ENCODE measurements at places on chromosomes 11 and 22.

GRCh38 chr11:91041626-91042025 lies 818.8 kb upstream of the CHORDC1 start:
- DNase-seq, result no peak

DNA sequence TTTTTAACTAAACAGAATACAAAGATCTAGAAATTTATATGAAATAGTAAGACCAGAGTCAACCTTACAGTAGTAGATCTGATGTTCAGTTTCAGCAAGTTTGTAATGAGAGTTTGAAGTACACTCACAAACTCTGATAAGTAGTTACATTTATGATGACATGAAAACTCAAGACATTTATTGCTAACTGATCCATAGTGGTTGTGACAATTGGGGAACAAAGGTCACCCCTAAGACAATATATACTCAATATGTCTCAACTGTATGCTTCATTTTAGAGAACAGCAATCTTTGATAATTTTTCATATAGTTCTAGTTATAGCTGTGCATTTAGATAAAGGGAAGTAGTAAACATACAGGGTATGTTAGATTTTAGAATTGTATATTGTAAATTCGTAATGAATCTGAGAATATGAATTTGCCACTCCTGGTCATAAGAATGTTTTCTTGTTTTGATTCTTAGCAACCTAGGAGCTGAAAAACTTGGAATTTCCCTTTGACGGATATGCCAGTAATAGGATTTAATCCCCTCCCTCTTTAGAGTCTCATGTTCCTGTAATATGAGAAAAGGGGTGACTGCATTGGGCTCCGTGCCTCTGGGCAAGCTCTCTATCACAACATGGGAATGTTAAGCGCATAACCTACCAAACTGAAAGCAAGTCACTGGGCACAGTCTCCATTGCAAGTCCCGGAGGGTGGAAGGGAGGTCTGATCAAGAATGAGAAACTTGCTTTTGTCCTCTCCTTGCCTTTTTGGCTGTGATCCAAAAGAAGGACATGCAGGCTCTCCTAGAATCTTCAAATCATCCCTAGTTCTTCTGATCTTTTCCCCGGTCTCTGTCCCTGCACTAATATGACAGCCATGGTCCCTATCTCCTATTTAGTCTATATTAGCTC lies 11.4 kb downstream of the OR10D3 start:
- DNase-seq, result no peak

GRCh38 chr11:96043291-96043690 lies 119.4 kb upstream of the MTMR2 start:
- DNase-seq, result no peak

GRCh38 chr11:26743622-26744021 lies 21.8 kb upstream of the SLC5A12 start:
- DNase-seq, result no peak

- DNase-seq, result no peak
Observed at GRCh38 chr22:19789828-19790227, 29.2 kb downstream of the TBX1 start.

GRCh38 chr11:32893343-32894148 lies 935 bp downstream of the QSER1 start:
- DNase-seq, result peak; percentile 51

DNA sequence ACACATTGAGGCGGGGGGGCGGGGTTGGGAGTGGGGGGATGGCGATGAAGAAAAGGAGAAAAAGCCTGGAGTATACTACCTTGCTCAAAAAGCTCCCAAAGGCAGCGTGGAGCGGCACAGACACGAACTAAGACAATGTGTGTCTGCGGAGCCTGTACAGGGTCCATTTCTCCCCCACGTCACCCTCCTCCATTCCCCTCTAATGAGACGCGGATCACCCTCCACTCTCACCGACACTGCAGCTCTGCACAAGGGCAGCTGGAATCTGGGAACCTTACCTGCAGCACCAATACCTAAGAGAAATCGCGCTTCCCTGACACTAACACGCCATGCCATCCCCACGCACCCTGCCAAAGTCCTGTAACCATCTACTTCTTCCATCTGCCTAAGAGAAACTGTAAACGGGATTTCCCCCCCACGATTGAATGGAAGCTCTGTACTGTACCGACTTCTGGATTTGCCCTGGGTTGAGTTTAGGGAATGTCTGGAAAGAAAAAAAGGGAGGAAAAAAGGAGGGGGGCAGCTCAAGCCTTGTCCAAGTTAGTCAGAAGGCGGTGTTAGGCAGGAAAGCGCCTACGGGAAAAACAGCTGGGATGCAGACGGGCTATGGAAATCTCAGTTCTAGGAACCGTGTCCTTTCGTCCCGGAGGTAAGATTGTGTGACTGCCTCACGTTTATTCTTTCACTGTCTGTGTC lies 125.7 kb upstream of the C11orf58 start:
- DNase-seq, result no peak

GRCh38 chr11:20459865-20460264 lies 72.3 kb downstream of the PRMT3 start:
- no peak for DNase-seq

- DNase-seq, result no peak
Observed at GRCh38 chr11:40286137-40286536, 1173.3 kb downstream of the LRRC4C start.

DNA sequence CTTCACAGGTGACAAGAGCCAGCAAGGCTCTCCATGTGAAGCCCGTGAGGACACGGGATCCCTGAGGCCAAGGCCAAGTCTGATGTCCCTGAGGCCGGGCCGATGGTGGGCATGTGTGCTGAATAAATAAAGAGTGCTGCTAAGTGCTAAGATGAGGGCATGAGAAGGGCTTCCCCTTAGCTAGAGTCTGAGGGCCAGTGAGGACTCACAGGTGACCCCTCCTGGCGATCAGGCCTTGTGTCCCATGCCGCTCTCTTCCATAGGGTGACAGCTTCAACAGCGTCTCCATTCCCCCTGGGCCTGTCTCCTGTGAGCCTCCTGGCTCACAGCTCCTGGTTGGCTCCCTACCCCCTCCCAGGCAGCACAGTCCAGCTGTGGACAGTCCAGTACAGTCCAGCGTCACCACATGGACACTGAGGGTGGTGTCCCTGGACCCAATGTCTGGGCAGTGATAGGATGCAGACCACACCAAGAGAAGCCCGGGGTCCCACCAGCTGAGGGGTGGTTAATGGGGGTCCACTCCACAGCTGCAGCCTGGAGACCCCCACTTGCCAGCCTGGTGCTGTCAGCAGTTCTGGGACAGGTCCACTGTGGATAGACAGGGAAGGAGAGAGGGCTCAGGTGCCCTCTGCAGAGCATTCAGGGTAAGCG lies 1033.2 kb downstream of the TBC1D22A start:
- no peak for DNase-seq

DNA sequence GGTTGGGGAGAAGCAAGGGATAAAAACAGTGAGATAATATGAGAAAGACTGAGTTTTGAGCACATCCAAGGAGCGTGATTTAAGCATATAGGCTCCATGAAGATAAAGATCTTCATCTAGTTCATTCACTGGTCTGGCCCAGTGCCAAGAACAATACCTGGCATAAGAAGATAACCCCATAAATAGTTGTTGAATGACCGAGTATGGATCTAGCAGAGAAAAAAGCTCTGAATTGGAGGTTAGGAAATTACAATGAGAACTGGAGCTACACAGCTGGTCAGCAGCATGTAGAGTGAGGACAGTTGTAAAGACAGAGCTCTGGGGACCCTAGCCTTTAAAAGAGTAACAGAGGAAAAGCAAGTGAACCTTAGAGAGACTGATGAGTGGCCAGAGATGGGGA lies 33.0 kb upstream of the PAK1 start:
- no peak for DNase-seq

- no peak for DNase-seq
Observed at GRCh38 chr11:103295704-103296103, 186.5 kb downstream of the DYNC2H1 start.

- no peak for DNase-seq
Observed at GRCh38 chr11:11512090-11512489, 109.7 kb downstream of the GALNT18 start.

DNA sequence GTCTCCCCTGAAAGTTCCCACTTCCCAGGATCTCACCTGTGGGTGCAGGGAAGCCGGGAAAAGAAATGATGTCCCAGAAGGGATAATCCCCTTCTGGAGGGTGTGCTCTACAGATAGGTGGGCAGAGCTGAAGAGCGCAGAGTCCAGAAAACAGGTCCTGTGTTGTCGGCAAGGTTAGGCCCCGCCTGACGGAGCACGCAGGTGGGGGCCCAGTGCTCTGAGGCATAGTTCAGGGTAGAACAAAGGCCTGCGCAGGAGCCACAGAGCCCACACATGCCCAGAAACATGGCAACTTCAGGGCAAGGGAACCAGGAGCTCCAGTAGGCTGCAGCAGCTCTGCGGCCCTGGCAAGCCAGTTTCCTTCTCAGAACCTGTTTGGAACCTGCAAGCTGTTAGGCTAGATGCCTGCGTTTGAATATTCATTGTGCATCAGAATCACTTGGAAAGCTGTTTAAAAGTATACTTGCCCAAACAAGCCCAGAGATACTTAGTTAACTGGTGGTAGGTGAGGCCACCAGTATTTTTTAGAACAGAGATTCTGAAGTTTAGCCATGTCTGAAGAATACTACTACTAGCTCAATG lies 386.6 kb downstream of the BUD13 start:
- DNase-seq, result no peak

DNA sequence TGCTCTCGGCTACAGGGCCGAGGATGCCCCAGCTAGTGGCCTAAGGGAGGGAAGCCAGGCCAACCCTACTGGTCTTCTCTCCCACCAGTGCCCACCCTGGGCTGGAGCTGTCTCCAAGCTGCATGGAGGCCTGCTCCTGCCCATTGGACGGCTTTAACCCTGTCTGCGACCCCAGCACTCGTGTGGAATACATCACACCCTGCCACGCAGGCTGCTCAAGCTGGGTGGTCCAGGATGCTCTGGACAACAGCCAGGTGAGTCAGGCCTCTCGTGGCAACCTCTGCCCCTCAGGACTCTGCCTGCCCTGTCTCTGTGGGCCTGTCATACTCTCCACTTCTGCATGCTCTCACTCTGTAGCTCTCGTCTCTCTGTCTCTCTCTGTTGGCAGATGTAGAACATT lies 44.1 kb upstream of the TPBGL start:
- no peak for DNase-seq

DNA sequence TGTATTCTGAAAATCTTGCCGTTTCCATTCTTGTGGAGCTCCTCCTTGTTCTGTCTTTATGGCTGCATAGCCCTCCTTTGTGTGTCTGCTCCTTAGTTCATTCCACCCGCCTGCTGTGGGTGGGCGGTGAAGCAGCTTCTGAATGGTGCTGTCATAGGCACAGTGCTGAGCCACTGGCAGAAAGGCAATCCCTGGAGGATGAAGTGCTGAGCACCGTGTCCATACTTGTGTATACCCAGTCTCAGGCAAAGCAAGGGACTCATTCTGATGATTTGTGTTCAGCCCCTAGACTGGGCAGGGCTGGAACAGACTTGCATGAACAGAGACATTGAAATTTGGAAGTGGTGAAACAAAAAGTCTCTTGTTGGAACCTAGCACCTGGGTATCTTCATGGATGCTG lies 134.9 kb downstream of the MYO18B start:
- no peak for DNase-seq

- DNase-seq, result no peak
Observed at GRCh38 chr11:19020831-19021230, 39.7 kb downstream of the MRGPRX2 start.

GRCh38 chr22:22752556-22753477 lies 108.4 kb downstream of the GGTLC2 start:
- no peak for DNase-seq

GRCh38 chr11:26841818-26842473 lies 120.1 kb upstream of the SLC5A12 start:
- DNase-seq, result no peak

GRCh38 chr11:41301023-41301422 lies 158.4 kb downstream of the LRRC4C start:
- no peak for DNase-seq

DNA sequence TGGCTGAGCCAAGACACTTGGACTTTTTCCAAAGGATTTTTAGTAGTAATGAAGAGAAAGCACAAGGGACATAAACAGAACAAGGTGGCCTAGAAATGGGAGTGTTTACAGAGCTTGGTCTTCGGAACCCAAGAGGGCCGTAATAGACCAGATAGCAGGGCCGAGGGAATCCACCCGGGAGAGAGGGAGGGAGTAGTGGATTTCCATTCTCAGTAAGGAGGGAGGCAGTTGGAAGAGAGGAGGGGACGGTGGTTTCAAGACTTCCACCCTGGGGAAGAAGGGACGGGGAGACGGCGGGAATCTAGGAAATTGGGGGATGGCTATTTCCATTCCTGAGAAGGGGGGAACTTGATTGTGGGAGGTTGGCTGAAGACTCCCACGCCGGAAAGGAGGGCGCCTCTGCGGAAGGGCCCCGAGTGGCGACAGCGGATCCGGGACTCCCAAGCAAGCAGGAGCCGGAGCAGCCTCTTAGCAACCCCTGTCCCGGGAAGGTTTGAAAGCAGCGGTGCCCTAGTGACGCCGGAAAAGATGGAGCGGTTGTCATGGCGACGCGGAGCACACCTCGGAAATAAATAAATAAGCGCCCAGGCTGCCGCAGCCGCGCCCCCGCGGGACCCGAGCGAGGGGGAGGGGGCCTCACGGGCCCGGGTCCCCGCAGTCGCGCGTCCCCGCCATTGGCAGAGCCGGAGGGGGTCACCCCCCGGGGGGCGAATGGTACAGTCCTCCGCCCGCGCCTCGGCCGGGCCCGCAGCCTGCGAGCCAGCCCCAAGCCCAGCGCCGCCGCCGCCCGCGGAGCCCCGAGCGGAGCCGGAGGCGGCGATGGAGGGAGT lies 31.6 kb downstream of the EIF3F start:
- DNase-seq, result peak; percentile 49

DNA sequence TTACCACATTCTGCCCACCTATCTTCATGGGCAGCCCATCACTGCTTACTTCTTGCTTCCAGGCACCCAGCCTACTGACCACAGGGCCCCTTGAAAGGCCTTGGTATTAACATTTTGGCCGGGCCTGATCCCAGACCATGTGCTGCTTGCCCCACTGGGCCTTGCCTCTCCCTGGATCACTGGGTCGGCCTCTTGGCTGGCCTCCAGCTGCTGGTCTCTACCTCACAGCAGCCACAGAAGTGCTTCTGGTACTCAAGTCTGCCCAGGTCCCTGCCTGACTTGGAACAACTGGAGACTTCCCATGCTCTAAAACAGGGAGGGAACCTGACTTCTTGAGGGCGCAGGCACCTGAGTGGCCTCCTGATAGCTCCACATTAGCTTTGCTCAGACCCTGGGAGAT lies 63.6 kb downstream of the THAP12 start:
- DNase-seq, result no peak

GRCh38 chr22:41619979-41620588 lies 759 bp downstream of the DESI1 start:
- peak; percentile 59 for DNase-seq

GRCh38 chr11:73852049-73852448 lies 24.6 kb downstream of the COA4 start:
- DNase-seq, result no peak

GRCh38 chr22:29040385-29041275 lies 21.0 kb downstream of the C22orf31 start:
- DNase-seq, result peak; percentile 53

Measured in stimulated activated CD4-positive, alpha-beta T cell treated with anti-CD3 and anti-CD28 coated beads, Interleukin-1b, Interleukin-23, amount 100 ng/mL, for 48 hours (primary cell).